Upper lobe of right lung (tissue), 1 donor: ENCODE measurements at places on chromosomes 6 and 20. TPM values are rescaled to one million over a fixed set of nuclear protein-coding genes. Genes with fewer than 3 reads are reported as not detected.

DNA sequence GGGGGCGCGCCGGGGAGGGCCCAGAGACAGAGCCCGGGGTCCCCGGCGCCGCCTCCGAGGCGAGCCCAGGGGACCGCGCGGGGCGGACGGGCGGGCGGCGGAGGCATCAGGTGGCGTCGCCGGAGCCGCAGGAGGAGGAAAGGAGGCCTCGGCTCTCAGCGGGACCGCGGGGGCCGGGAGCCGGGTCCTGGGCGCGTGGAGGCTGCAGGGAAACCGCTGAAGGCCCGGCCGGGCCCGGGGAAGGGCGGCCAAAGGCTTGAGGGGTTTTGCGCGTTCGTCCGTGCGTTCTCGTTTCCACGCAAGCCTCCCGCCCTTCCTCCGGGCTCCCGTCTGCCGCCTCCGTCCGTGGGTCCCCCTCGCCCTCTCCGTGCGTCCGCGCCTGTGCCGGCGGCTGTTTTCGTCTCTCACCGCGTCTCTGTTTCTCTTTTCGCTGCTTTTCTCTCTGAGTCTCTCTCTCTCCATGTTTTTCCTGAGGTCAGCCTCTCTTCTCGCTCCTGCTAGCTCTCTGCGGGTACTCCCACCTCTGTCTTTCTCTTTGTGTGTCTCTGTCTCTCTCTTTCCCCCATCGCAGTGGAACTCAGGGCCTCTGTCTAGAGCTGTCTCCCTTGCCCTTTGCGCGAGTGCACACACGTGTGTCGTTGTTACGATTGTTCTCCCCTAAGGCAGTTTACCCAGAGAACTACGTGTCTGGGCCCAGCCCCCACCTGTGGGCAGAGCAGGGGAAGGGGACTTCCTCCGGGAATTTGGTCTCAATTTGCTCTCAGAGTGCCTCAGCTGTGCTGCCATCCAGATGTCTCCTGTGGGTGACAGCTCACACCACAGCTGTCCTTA, 2.1 kb downstream of the IRF4 start:
- no peak overlapping the region for H3K27ac ChIP-seq
- DNase-seq: no peak
- no peaks in the 10 kb centered on the region for H3K36me3 ChIP-seq

GRM1 gene
- total RNA-seq: 0.09 TPM

GRCh38 chr20:9985773-9986172, 49.0 kb upstream of the ANKEF1 start:
- no peaks in the 10 kb centered on the region for H3K4me1 ChIP-seq
- H3K36me3 ChIP-seq: no peaks in the 10 kb centered on the region
- DNase-seq: no peak
- H3K27me3 ChIP-seq: no peaks in the 10 kb centered on the region
- no peak overlapping the region for H3K27ac ChIP-seq

GRCh38 chr20:35756404-35756803, 14.3 kb upstream of the RBM39 start:
- H3K4me1 ChIP-seq: no peaks in the 10 kb centered on the region
- H3K27ac ChIP-seq: no peak overlapping the region
- no peaks in the 10 kb centered on the region for H3K27me3 ChIP-seq
- no peak for DNase-seq

GRCh38 chr6:127347178-127347577, 3.8 kb upstream of the ECHDC1 start:
- H3K27me3 ChIP-seq: no peaks in the 10 kb centered on the region
- peaks cover 8% of the 10 kb centered on the region for H3K4me1 ChIP-seq
- no peak overlapping the region for H3K4me3 ChIP-seq
- no peak for DNase-seq
- H3K27ac ChIP-seq: no peak overlapping the region

DNA sequence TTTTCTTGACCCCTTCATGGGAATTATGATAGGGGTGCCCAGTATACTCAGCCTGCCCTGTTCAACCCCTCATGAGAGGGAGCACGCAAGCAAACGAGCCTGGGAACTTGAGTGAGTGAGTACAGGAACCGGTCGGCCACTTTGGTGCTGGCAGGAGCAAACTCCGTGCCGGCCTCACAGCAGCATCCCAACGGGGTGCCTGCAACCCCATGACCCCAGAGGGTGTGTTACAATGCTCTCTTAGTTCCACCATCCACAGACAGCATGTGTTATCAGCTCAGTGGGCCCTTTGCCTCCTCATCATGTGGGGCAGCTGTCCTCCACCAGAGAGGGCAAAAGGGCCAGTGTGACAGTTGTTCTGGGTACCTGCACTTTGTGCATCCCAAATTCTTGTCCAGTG, 289.8 kb downstream of the FRK start:
- H3K36me3 ChIP-seq: no peaks in the 10 kb centered on the region
- no peak overlapping the region for H3K4me3 ChIP-seq
- DNase-seq: no peak
- H3K27me3 ChIP-seq: no peaks in the 10 kb centered on the region
- H3K4me1 ChIP-seq: no peaks in the 10 kb centered on the region
- no peak overlapping the region for H3K27ac ChIP-seq

GRCh38 chr6:4020822-4021132, 58.2 kb downstream of the FAM217A start:
- DNase-seq: no peak
- peak overlapping the region; percentile 98 for H3K27ac ChIP-seq
- H3K36me3 ChIP-seq: no peaks in the 10 kb centered on the region
- peak overlapping the region; percentile 86 for H3K4me3 ChIP-seq
- H3K4me1 ChIP-seq: peaks cover 72% of the 10 kb centered on the region
- no peaks in the 10 kb centered on the region for H3K27me3 ChIP-seq

DNA sequence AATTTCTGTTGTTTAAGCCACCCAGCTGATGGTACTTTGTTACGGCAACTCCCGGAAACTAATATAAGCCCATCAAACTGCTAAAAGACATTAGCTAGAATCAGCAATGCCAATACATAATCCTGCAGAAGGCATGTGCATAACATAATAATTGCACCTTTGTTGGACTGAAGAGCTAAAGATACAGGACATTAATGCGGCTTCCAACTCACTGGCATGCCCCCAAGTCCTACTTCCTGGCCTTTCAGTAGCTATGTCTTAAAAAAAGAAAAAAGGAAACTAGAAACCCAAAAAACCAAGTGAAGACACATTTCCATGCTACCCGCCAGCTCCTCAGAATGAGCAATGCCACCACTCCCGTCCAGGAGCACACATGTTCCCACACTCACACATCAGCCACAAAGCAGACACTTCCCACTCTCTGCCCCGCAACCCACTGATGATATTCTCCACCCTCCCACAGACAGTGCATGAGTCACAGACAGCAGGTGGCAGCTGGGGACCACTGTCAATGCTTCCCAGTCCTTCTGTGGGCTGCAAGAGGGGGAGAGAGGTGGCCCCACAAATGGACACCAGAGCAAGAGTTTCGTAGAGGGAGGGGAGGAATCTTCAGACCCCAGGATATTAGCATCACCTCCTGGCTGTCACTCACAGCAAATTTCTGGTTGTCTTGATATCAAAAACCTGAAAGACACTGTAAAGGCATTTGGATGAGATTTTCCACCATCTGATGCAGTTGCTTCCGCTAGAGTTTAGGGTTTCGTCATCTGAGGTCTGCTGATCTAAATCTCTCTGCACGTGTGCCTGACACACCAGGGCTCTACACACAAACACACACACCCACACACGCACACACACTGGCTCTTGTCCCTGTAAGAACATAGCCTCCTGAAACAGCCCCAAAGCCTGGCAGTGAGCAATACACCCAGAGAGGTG, 32.8 kb downstream of the GFOD1 start:
- peak overlapping the region; percentile 67 for H3K27ac ChIP-seq
- peak; percentile 70 for DNase-seq
- H3K36me3 ChIP-seq: peaks cover 5% of the 10 kb centered on the region
- H3K27me3 ChIP-seq: no peaks in the 10 kb centered on the region
- H3K4me3 ChIP-seq: no peak overlapping the region

GRCh38 chr6:3530515-3530914, 73.7 kb upstream of the SLC22A23 start:
- DNase-seq: no peak
- no peak overlapping the region for H3K27ac ChIP-seq
- no peak overlapping the region for H3K4me3 ChIP-seq
- H3K36me3 ChIP-seq: no peaks in the 10 kb centered on the region
- H3K4me1 ChIP-seq: no peaks in the 10 kb centered on the region
- no peaks in the 10 kb centered on the region for H3K27me3 ChIP-seq

- DNase-seq: peak; percentile 64
- no peak overlapping the region for H3K4me3 ChIP-seq
- H3K27ac ChIP-seq: no peak overlapping the region
- H3K36me3 ChIP-seq: no peaks in the 10 kb centered on the region
- H3K4me1 ChIP-seq: no peaks in the 10 kb centered on the region
These were observed 172.9 kb downstream of the ADGRG6 start for GRCh38 chr6:142474531-142475289.

DNA sequence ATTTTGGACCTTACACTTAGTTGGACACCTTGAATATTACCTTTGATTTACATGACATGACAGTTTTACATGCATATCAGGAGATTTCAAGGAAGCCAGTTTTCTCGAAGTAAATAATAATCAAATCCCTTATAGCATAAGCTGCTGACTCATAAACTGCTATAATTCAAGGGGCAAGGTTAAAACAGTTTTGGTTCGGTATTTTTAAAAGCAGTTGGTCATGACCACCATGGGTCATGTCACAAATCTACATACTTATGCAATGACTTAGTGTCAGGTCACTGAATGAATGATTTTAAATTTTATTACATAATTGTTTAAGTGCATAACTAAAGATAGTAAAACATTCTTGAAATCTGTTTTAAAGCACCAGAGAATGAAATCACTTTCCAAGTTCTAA, 158.0 kb downstream of the DST start:
- H3K4me1 ChIP-seq: no peaks in the 10 kb centered on the region
- peaks cover 81% of the 10 kb centered on the region for H3K36me3 ChIP-seq
- H3K27me3 ChIP-seq: no peaks in the 10 kb centered on the region

- no peaks in the 10 kb centered on the region for H3K4me1 ChIP-seq
- peaks cover 14% of the 10 kb centered on the region for H3K36me3 ChIP-seq
- H3K27ac ChIP-seq: no peak overlapping the region
- DNase-seq: no peak
- no peak overlapping the region for H3K4me3 ChIP-seq
These were observed 4.1 kb downstream of the CST7 start for GRCh38 chr20:24953209-24953575.

DNA sequence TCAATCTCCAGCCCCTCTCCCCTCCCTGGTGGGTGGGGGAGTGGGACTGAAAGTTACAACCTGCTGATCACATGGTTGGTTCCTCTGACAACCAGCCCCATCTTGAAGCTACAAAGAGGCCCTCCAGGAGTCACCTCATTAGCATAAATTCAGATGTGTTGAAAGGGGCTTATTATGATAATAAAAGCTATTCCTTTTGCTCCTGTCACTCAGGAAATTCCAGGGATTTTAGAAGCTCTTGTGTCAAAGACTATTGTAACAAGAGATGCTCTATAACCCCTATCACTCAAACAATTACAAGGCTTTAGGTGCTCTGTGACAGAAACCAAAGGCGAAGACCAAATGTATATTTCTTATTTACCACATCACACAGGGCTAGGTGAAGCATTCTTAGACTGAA, 30.1 kb upstream of the MBOAT1 start:
- no peaks in the 10 kb centered on the region for H3K4me1 ChIP-seq
- H3K4me3 ChIP-seq: no peak overlapping the region
- H3K27me3 ChIP-seq: no peaks in the 10 kb centered on the region
- H3K36me3 ChIP-seq: no peaks in the 10 kb centered on the region

- no peak for DNase-seq
- H3K36me3 ChIP-seq: no peaks in the 10 kb centered on the region
- peaks cover 27% of the 10 kb centered on the region for H3K4me1 ChIP-seq
- no peak overlapping the region for H3K4me3 ChIP-seq
- no peaks in the 10 kb centered on the region for H3K27me3 ChIP-seq
- H3K27ac ChIP-seq: no peak overlapping the region
These were observed 94.6 kb downstream of the PSMG4 start for GRCh38 chr6:3353213-3353903.

KIF13A gene
- 59.0 TPM for total RNA-seq

OOEP gene
- total RNA-seq: 1.2 TPM

DNA sequence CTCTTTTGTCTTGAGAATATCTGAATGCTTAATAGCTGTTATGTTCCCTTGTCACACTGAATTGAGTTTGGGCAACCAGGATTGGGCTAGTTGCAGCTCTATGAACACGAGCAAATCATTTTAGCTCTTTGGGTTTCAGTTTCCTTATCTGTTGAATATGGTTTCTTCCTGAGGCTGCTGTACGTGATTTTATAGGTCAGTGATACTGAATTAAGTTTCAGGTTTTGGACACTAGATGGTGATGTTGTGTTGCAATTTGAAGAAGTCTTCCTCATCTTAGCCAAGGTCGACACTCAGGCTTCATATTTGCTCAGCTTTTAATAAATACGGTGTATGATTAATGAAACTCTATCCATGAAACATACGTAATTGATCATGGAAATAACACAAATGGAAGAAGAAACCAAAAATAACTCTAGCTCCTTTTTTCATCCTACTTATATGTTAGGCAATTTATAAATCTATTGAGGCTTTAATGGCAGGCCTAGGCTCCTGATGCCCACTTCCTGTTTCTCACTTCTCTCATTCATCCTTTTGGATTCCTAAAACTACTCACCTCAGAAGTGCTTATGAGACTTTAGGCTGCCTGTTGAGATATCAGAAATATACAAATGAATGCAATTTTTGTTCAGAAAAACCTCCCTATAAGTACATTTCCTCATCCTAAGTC, 354.1 kb upstream of the MAP3K7 start:
- no peak overlapping the region for H3K4me3 ChIP-seq
- no peaks in the 10 kb centered on the region for H3K36me3 ChIP-seq
- no peak overlapping the region for H3K27ac ChIP-seq

GRCh38 chr6:69542494-69542893, 254.3 kb downstream of the LMBRD1 start:
- H3K27me3 ChIP-seq: no peaks in the 10 kb centered on the region
- no peak overlapping the region for H3K4me3 ChIP-seq
- no peaks in the 10 kb centered on the region for H3K4me1 ChIP-seq
- no peaks in the 10 kb centered on the region for H3K36me3 ChIP-seq

PPARD gene
- 31.6 TPM for total RNA-seq

DNA sequence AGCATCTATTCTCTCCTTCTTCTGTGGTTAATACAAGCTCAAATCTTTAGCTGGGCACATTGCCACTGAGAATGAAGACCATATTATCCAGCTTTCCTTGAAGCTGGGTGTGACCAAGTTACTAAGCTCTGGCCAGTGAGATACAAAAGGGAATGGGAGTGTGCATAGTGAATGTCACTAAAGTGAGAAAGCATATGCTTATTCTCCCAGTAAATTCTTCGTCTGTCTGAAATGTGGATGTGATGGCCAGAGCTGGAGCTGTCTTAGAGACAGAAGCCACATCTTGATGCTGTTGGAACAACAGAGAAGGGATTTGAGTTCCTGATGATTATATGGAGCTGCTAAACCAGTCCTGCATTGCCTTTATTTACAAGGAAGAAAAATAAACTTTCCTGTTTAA, 60.1 kb downstream of the SESN1 start:
- no peak overlapping the region for H3K4me3 ChIP-seq
- DNase-seq: no peak
- H3K4me1 ChIP-seq: peaks cover 6% of the 10 kb centered on the region

DNA sequence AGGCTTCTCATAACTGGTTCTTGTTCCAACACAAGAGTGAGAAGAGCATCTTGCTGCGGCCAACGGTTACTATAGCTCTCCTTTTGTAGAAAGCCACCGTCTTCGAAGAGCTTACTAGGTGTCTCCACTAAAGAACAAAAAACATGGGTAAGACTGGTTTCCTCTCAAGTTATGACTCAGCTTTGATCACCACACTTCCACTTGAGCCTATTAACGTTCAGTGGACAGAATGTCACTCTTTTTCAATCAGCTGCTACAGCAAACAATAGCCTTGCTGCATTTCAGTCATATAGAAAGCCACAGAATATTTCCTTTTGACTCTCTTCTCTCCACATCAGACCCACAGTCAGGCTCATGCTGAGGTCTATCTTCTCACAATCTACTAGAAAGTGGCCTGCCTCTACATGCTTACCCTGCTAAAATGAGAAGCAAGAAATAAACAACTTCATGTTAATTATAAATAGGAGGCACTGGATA, 243.5 kb upstream of the PREP start:
- no peak overlapping the region for H3K27ac ChIP-seq
- no peak for DNase-seq
- H3K27me3 ChIP-seq: no peaks in the 10 kb centered on the region
- H3K4me1 ChIP-seq: peaks cover 13% of the 10 kb centered on the region
- no peaks in the 10 kb centered on the region for H3K36me3 ChIP-seq
